ENCODE measurements at places on chromosomes 6 and 20. TPM values are rescaled to one million over a fixed set of nuclear protein-coding genes. Genes with fewer than 3 reads are reported as not detected.
A peak's percentile ranks its signal among the peaks of the same experiment; 100 is the strongest.

DNA sequence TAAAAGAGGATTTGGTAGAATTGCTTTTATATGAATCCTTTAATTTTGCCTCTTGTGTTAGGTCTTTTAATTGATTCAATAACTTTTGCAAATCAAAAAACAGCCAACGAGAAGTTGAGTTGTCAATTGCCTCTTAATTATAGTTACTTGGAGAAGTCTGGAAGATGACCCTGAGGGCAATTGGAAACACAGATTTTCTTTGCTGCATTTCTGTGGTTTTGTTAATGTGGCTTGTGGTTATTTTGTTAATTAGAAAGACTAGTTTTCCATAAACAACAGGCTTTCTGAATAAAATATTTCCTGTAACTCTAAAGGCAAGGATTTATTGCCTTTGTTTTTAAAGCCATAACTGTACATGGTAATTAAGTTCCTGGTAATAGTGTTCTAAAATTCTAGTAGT, 513.0 kb downstream of the EPHA7 start:
- DNase-seq: no peak

DNA sequence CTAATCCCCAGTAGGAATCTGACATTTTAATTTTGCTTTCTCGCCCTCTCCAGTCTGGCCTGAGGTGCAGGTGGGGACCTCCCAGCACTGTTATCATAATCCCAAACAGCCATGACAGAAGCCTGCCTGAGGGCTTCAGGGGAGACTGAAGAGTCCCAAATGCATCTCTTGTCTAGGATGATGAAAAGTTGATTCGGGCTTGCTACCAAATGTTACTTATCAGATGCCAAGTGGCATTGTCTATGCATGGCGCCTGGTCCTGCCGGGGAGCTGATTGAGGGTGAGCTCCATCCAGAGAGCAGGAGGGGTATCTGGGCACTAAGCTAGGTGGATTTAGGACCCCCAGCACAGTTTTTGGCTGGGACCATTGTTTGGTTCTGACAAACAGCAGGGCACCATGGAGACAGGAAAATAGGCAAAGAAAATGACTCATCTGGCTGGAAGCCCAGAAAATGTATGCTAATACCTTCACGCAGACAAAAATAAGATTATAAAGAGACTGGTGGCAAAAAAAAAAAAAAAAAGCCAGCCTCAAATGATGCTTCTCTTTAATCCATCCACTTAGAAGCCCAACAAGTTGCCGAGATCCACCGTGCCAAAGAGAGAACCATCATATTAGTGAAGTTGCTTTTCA, 513.7 kb upstream of the SULF2 start:
- DNase-seq: peak; percentile 76

DNA sequence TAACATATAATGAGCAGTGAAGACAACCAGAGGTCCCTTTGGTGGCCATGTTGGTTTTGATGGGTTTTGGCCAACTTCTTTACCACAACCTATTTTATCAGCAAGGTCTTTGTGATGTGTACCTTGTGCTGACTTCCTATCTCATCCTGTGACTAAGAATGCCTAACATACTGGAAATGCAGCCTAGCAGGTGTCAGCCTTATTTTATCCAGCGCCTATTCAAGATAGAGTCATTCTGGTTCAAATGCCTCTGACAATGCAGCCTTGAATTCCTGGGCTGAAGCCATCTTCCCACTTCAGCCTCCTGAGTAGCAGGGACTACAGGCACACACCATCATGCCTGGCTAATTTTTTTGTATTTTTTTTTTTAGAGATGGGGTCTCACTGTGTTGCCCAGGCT, 7.8 kb upstream of the TRIM38 start:
- DNase-seq: no peak

The NRN1 gene
- 37.3 TPM for total RNA-seq

GRCh38 chr6:158219228-158219627, 51.1 kb downstream of the GTF2H5 start:
- DNase-seq: peak; percentile 79

The LKAAEAR1 gene
- not detected for total RNA-seq

- peak; percentile 64 for DNase-seq
Observed at GRCh38 chr20:49853640-49854039, 41.0 kb downstream of the SLC9A8 start.

The PPP1R14C gene
- not detected for total RNA-seq

DNA sequence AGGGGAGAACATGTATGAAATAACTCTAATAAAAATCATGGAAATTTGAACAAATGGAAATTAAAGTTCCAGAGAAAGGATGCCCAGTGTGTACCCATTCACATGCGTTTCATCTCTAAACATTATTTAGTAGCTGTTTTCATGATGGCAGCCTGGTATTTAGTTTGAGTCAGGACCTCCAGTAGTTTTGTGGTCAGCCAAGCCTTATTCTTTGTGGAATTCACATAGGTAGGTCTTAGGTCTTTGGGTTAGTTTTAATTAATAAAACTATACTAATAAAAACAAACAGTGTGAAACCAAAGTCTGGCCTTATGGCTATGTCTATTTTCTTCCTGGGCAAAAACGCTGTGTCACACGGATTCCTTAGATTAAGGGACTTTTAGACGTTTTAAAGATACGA, 137.8 kb downstream of the FOXC1 start:
- DNase-seq: no peak

DNA sequence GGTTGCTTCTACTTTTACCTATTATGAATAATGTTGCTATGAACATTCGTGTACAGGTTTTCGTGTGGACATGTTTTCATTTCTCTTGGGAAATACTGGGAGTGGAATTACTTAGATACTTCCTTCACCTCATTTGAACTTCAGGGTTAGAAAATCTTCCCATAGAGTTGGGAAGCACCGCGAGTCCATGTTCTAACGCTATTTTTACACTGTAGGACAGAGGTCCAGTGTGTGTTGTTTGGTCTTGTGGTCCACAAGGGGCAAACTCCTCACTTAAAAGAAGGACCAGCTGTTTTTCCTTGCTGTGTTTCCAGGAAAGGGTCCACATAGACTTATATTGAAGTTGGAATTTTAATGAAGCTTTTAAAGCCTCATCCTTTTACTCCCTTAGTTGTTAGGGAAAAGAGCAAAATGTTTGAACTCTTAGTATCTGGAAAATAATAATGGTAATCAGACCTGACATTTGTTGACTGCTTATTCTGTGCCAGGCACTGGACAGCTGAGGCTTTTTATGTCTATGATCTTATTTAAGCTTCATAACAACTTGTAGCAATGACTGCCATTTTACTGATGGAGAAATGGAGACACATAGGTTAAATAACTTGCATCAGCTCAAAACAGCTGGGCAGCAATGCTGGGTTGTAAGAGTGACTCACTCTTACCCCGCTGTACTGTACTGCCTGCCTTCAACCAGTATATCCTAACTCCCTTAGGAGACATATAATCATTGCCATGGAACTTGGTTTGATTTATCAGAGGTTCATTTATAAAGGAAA, 52.0 kb downstream of the CDC5L start:
- peak; percentile 67 for DNase-seq

DNA sequence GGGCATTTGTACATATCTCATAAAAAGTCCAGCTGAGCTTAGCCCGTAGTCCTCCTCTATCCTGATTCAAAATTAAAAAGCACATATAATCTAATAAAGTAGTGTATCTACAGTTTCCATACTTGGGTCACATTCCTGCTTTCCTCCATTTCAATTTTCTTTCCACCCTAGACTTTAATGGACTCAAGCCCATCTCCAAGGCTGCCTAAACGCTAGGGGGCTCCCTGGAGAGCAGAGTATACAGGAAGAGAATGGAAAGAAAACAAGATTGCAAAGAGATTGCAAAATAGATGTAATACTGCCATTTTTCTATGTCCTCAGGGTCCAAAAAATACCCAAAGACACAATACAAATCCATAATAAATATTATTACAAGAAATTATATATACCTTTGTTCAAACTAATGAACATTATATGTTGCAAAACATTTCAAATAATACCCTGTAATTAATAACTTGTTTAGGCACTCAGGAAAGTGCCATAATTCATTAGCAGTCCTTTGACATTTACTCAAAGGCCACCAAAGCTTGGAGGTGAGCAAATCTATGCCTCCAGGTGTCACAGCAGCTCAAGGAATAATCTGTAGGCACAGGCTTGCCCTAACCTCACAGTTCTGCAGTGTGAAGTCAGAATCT, 2.4 kb upstream of the MCM3 start:
- DNase-seq: peak; percentile 83

- peak; percentile 47 for DNase-seq
Observed at GRCh38 chr6:42428326-42429041, 23.2 kb downstream of the TRERF1 start.

DNA sequence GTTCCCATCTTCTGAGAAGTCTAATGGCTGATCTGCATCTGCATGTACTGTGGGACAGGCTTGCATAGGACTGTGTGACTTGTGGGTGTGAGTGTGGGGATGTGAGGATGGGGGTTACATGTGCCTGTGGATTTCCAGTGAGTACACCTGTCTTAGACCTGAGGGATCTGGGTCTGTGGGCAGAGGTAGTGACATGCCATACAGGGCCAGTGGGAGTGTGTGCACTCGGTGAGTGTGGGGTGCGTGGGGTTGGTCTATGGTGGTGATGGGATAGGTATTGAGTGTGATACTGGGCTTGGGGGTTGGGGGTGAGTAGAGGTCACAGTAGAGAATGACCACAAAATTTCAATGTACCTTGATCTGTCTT, 41.7 kb downstream of the VEGFA start:
- no peak for DNase-seq

The RNF114 gene
- 183 TPM for total RNA-seq

The PNLDC1 gene
- total RNA-seq: not detected

The C6orf163 gene
- 0.12 TPM for total RNA-seq

DNA sequence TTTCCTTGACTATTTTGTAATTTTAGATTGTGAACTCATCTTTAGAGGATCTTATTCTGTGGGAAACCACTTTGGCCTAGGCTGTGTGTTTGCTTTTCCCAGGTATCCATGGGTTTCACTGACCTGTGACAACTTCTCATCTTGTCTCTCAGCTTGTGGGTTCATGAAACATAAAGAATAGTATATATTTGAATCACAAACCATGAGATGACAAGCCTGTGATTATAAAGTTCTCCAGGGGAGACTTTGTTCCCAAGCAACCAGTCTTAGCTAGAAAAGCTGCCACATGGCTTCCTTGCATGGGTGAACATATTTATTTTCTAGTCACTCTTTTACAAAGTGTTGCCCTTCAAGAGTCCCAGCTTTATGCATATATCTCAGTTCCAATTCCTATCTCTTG, 201.9 kb downstream of the UBE3D start:
- no peak for DNase-seq

DNA sequence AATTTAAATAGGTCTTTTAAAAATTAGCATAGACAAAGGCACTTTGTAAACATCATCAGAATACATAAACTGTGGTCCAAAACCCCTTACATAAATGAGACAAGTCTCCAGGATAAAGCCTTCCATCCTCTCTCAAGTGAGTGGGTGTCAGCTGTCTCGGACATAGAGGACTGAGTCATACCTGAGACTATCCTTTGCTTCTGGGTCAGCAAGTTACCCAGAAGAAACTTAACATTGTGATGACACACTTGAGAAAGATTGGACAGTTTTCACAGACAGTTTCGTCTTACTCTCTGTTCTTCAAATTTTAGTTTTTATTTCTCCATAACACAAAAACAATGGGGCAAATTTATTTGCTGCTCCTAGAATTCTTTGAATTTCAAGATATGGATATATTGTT, 838.0 kb downstream of the DHX35 start:
- no peak for DNase-seq

The MCCD1 gene
- not detected for total RNA-seq

DNA sequence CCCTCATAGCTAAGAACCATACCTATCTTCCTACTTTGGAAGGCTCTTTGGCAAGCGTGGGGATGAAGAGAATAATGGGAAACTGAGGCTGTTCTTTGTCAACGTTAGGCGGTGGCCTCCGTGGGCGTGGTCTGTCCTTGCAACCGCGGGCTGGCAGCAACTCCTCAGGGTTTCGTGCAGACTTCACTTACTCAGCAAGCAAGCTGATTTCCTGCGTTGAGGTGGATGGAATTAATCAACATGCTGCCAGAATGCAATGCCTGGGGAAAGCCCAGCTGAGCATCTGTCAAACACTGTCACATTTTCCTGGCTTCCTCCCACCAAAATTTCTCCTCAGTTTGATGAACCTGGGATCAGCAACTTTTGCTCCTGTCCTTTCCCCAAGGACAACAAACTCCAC, 9.2 kb upstream of the IL17F start:
- DNase-seq: no peak

DNA sequence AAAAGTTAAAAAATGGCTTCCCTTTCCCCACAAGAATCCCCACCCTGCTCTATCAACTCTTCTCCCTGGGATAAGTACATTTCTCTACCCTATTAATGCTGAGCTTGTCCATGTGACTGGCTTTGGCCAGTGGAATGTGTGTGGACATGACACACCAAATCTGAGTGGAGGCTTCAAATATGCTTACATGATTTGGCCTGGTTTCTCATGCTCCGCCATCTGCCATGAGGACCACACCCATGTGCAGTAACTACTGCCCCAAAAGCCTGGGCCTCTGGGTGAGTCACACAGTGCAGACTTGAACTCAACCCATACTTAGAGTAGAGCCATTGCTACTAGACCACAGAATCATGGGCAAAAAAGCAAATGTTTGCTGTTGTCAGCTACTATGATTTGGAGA, 65.4 kb downstream of the PRND start:
- no peak for DNase-seq

- DNase-seq: peak; percentile 2
Observed at GRCh38 chr20:1330075-1330830, 1.3 kb upstream of the SDCBP2 start.

- DNase-seq: no peak
Observed at GRCh38 chr6:41170547-41171160, 7.7 kb upstream of the TREM2 start.

GRCh38 chr6:116030770-116031169, 29.9 kb downstream of the FRK start:
- no peak for DNase-seq

Measured in H4 (cell line).